ENCODE measurements at places on chromosomes 11 and 22.

- DNase-seq = no peak
Observed at GRCh38 chr11:1735271-1735670, 15.1 kb downstream of the IFITM10 start.

- DNase-seq = peak; percentile 58
Observed at GRCh38 chr22:45082795-45083194, 73.0 kb upstream of the PHF21B start.

- no peak for DNase-seq
Observed at GRCh38 chr11:74952752-74953151, 3.7 kb downstream of the SPCS2 start.

DNA sequence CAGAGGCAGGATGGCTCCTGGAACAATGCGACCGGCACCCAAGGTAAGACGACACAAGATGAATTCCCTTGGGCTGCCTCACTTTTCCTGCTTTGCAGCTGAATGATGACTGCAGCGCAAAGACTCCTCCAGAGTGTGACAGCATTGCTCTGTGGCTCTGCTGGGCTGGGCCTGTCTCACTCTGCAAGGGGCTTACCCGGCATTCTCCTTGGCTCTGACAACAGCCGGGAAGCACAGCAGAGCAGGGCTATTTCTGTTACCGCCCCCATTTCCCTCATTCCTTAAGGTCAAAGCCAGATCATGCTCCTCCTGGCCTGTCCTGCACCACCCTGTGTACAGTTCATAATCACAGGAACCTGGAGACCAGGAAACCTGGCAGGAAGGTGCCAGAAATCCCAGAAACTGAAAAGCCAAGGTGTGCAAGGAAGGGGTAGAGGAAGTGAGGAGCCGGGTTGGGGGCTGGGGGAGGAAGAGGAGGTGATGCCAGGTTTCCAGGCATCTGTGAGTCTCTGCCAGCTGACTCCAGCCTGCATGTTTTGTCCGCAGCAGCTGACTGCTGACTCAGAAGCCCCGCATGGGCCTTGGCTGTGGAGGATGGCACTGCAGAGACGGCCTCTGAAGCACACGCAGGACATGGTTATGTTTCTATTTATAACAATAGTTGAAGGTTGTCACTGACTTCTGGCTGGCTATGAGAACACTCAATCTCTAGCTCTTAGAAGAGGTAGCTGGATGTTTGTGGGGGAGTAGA, 113.6 kb downstream of the MICAL3 start:
- peak; percentile 96 for DNase-seq

- no peak for DNase-seq
Observed at GRCh38 chr22:33492210-33492651, 428.0 kb downstream of the LARGE1 start.

- DNase-seq = peak; percentile 67
Observed at GRCh38 chr11:18522388-18522787, 4.4 kb downstream of the TSG101 start.

GRCh38 chr22:43726964-43727543, 85.1 kb downstream of the EFCAB6 start:
- DNase-seq = no peak

DNA sequence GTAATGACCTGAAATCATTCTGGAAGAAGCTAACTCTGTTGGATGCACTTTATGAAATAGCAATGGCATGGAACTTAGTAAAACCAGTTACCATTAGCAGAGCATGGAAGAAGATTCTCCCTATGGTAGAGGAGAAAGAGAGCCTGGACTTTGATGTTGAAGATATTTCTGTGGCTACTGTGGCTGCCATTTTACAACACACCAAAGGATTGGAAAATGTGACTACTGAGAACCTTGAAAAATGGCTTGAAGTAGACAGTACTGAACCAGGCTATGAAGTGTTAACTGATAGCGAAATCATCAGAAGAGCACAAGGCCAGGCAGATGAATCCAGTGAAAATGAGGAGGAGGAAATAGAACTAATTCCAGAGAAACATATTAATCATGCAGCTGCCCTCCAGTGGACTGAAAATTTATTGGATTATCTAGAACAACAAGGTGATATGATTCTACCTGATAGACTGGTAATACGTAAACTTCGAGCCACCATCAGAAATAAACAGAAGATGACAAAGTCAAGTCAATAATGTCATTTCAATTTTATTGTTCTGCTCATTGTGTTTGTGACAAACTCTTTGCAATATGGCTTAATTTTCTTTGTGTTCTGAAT, 2.0 kb downstream of the JRKL start:
- no peak for DNase-seq

DNA sequence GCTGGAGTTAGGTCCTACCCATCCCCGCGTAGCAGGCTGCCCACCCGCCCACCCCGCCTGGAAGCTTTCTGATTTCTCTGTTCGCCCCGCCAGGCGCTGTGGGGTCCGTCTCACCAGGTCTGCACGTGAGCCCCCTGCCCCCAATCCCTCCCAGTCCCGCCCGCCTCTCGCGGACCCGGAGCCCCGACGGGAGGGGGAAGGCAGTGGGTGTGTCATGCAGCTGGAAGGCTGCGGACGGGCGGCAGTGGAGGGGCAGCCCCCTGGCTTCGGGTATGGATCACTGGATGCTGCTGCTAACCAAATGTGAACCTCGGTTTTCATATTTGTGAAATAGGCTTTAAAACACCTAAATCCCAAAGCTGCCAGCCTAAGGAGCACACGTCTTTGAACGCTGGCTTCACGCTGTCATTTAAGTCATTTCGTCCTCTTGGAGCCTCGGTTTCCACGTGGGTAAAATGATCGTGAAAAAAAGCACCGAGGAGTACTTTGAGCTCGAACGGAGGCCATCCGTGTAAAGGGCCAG, 568 bp upstream of the BIK start:
- no peak for DNase-seq

GRCh38 chr11:58958500-58958899, 19.2 kb downstream of the GLYATL1 start:
- DNase-seq = peak; percentile 28

DNA sequence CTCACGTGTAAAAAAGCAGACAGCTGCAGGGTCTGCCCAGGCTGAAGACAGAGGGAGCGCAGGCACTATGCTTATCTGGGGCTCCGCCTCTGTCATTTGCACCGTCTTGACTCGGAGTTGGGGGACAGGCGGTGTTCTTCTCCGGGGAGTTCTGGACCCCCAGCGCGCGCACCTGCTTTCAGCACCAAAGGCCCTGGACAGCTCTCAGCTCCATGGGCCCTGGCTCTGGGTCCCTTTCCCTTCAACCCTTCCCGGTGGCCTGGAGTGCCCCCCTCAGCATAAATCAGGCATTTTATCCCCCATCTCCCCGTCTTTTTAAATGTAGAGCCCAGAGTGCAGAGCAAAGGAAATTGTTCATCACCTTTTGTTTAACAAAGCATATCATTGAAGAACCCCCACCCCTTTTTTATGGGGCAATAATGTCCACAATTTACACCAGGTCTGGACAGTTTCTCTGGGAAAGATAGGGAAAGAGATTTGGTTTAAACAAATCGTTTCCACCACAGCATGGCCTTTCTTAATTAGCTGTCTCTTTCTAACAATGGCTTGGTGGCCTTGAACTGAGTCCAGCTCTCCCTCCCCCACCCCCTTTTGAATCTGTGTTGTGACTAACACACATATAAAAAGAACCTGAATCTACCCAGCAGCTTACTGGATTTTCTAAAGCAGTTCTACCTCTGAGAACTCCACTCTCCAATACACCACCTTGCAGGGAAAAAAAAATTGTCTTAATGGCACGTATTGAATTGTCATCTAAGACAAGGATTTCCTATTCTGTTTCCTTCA, 1.7 kb downstream of the SEZ6L start:
- no peak for DNase-seq

- DNase-seq = peak; percentile 46
Observed at GRCh38 chr11:45182902-45183301, 36.5 kb downstream of the PRDM11 start.

DNA sequence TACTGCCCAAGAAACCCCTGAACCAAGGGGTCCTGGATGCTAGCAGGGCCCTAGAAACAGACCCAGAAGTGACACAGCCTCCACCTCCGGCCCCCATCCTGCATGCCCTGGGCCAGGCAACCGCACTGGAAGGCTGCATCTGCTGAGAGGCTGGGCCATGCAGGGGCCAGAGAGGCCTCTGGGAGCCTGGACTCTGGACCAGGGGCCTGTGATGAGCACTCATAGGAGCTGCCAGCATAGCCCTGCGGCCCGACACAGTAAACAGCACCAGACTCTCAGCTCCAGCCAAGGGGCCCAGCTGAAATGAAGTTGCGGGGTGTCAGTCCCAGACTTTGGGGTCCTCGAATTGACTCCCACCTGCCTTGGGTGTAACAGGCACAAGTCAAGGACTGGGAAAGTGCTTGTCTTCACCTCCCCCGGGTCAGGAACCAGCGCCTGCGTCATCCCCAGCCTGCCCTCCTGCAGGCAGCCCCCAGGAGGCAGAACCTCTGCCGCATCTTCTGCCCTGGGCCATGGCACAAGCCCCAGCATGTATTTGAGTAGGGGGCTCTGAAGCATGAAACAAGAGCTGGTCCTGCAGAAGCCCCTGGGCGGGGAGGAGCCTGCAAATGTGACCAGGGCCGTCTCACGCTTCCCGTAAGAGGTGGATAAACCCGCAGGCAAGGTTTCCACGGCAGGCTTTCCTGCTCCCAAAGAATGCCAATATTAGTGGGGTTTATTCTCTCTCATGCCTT, 25.2 kb upstream of the CCND1 start:
- DNase-seq = no peak

DNA sequence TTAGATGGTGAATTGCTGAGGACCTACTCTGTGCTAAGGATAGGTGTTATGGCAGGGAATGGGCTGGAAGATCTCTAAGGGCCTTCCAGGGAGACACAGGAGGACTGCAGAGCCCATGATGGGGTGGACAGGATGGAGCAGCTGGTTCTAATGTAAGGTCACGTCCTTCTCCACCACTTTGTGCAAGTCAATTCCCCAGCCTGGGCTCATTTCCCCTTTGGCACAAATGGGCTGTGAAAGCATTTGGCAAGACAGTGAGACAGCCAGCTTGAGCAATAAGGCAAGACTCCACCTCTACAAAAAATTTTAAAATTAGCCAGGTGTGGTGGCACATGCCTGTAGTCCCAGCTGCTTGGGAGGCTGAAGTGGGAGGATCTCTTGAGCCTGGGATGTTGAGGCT, 81.4 kb upstream of the THY1 start:
- DNase-seq = no peak

GRCh38 chr11:82722231-82722630, 11.4 kb downstream of the FAM181B start:
- DNase-seq = no peak

- DNase-seq = no peak
Observed at GRCh38 chr11:20056109-20056949, 103.9 kb downstream of the DBX1 start.

DNA sequence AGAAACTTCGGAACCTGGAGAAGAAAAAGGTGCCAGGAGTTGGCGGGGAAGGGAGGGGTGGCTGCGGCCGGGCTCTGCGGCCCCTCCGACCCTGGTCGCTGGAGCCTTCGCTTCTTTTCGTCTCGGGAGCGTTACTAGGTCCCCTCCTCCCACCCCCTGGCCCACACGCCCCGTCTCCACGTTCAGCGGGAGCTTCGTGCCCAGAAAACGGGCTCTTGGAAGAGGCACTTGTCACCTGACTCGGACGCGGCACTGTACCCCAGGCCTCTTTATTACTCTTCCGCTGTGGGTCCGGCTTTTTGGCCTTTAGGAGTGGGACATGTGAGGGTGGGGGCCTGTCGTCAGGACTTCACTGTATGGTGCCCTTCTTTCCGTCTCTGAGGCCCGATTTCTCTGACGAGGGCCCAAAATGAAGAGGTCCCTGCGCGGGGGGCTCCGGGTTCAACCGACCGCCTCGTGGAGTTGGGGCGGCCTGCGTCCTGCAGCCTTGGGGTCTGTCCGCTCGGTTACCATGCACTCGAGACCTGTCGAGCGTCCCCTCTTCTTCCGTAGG, 1.2 kb downstream of the CAPRIN1 start:
- peak; percentile 27 for DNase-seq

DNA sequence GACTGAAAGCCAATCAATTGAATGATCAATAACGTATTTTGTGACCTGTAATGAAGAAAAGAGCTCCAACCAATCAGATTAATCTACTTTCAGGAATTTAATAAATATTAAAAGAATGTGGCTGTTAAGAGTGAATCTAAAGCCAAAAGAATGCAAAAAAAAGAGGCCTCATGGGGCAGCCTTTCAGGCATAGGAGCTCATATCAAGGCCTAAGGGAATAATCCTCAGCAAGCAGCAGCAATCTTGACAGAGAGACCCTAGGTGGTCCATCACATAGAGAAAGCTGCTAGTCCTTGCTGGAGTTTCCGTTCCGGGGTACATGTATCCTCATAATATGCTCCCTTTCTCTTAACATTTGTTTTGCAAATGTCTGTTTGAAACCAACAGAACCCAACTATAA, 313.1 kb upstream of the PITPNB start:
- DNase-seq = no peak

DNA sequence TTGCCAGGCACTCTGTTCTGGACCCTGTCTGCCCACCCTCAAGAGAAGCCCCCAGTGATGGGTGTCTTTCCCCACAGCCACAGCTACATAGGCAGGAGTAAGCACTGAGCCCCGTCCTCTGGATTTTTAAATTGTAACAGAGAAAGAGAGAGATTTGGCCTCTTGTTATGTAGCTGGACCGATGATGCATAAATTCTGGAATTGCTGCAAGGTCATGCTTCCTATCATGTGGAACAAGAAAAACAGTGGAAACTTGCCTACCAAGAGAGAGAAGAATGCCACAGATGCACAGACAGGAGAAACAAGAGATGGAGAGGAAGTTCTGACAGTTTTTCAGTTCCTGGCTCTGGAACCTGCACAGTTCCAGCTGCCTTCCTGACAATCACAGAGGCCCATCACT, 150.2 kb downstream of the ETS1 start:
- no peak for DNase-seq

DNA sequence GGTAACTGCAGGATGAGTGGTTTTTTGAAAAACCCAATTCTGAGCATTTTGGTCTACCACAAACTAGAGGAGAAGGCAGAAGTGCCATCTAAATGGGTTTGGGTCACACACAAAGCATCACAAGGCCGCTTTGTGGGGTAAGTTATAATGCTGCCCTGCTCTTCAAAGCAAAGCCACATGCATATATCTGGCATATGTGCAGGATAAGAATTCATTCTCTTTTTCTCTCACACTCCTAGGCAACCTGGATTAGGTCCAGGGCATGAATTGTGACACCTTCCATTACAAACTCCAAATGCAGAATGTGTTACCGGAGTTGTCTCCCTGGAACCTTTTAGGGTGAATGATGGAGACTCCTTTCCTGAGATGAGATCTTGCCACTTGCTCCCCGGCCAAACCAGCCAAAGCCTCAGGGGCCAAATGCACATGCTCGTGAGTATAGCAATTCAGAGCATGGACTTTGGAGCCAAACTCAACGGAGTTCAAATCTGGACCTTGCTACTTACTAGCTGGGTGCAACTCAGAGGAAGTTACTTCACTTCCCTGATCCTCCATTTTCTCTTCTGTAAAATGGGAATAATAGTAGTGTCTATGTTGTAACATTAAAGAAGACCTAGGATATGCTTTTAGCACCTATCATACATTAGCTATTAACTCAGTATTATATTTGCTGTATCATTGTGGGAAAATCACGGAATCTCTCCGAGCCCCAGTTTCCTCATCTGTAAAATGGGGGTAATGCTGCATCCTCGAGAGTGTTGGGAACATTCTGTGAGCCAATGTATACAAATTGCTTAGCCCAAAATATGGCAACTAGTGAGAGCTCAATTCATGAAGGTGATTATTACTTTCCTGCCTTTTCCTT, 96.6 kb downstream of the COMMD9 start:
- DNase-seq = no peak

- no peak for DNase-seq
Observed at GRCh38 chr11:111764621-111765020, 1.6 kb downstream of the PPP2R1B start.

GRCh38 chr22:19038164-19038546, 84.1 kb downstream of the DGCR2 start:
- DNase-seq = no peak

All from trophoblast cell (in vitro differentiated cells and primary cell).